ENCODE measurements at places on chromosomes 5 and 9. TPM values are rescaled to one million over a fixed set of nuclear protein-coding genes. Genes with fewer than 3 reads are reported as not detected.

DNA sequence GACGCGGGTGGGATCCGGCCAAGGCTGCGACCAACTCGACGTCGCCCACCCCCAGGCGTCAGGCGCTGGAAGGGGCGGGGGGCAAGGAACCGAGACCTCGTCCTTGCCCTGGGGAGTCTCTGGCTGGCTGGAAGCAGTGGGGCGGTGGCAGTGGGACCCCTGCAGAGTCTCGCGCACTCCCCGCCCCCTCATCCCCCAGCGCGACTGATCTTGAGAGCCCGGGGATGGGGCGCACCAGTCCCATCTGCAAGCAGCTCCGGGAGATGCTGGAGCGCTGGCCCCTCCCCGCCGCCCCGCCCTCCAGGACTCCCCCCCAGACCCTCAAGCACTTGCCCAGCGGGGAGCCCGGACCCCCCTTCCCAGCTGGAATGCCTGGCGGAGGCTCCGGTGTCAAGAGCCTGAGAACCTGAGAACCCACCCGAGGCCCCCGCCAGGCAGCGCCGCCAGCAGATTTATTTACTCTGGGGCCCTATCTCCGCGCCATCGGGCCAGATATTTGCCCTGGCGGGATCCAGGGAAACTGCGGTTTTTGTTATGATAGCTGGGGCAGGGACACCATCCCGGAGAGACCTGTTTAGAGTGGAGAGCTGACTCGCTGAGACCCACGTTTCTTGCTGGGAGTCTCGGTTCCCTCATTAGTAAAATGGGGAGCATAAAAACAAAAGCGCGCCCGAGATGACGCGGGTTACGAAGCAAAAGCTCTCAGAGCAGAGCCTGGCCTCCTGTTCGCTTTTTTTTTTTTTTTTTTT, 1.2 kb downstream of the PRRT1B start:
- H3K4me1 ChIP-seq, result no peaks in the 10 kb centered on the region
- DNase-seq, result no peak
- peak overlapping the region; percentile 21 for H3K4me3 ChIP-seq
- peaks cover 6% of the 10 kb centered on the region for H3K27me3 ChIP-seq
- no peaks in the 10 kb centered on the region for H3K36me3 ChIP-seq

Gene PCDHB16
- 5.3 TPM for total RNA-seq

Gene PCDHGC3
- 38.3 TPM for total RNA-seq

DNA sequence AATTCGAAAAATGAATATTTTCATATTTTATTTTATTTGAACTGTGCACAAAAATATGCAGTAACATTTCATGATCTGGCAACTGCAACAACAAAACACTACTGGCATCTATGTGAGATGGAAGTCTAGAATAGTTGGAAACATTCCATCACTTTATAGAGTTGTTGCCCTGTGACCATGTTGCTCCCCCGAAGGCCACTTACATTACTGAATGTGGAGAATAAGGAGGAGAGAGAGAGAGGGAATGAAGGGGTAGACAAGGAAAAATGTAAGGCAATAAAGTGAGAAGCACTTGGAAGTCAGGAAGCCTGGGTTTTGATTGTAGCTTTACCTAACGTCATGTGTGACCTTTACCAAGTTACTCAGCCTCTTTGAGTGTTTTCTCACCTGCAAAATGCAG, 437.2 kb upstream of the EDIL3 start:
- no peak overlapping the region for H3K27ac ChIP-seq
- H3K36me3 ChIP-seq, result no peaks in the 10 kb centered on the region
- H3K27me3 ChIP-seq, result no peaks in the 10 kb centered on the region
- no peak overlapping the region for H3K4me3 ChIP-seq
- H3K4me1 ChIP-seq, result no peaks in the 10 kb centered on the region
- DNase-seq, result no peak

- no peaks in the 10 kb centered on the region for H3K4me1 ChIP-seq
- no peaks in the 10 kb centered on the region for H3K36me3 ChIP-seq
- no peak overlapping the region for H3K4me3 ChIP-seq
- no peak for DNase-seq
- H3K27ac ChIP-seq, result no peak overlapping the region
These were observed 58.5 kb downstream of the KCNT1 start for GRCh38 chr9:135760465-135760864.

Gene C5orf24
- total RNA-seq, result 33.7 TPM

DNA sequence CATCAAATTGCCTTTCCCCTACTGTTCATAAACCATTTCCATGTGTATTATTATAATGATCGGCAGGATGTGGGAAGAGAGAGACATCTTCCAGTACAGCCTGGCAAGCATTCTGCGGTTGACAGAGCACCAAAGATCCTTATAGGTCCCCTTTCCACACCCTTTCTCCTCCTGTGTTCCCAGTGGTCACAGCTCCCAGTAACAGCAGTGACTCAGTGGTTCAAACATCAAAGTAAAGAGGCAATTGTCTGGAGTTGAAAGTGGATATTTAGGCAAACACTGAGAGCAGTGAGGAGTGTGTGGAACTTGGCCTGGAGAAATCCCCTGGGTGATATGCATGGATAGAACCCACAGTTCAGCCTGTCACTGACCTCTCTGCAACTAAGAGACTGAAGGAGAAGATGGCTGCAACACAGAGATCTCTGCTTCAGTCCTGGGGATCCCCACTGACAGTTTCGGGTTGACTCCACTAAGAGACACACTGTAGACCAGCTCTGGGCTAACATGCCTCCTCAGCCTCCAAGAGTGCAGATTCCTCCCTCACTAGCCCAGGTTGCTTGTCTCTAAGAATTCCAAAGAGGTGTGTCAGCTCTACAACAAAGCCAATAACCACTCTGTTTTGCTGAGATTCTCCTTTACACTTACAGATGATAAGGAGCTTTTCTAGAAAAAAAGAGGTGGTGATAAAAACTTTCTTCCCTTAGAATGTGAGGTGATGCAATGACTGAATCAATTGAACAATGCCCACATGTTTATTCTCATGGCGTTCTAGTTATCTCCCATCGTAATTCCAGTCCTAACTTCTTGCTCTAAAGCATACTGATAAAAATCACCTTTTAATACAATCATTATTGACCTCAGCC, 94.4 kb upstream of the IL6ST start:
- no peaks in the 10 kb centered on the region for H3K27me3 ChIP-seq
- no peaks in the 10 kb centered on the region for H3K36me3 ChIP-seq
- H3K27ac ChIP-seq, result no peak overlapping the region
- H3K4me3 ChIP-seq, result no peak overlapping the region

Gene PURA
- total RNA-seq, result 25.1 TPM

DNA sequence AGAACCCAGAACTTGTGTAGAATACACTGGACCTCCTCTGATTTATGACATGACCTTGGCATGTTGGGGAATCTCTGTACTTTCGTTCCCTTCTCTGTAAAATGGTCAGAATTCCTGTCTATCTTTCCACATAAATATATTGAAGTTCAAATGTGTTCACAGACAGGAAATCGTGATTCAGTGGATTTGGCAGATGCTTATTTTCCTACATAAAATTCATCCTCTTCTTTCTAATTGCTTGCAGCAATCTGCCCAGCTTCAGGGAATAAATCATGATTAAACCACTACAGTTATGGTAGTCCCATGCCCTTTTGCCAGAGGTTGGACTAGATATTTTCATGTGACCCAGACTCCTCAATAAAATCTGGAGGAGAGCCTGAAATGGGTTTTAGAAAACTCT, 52.1 kb upstream of the ARL15 start:
- H3K4me1 ChIP-seq, result peaks cover 31% of the 10 kb centered on the region
- H3K27me3 ChIP-seq, result no peaks in the 10 kb centered on the region
- no peaks in the 10 kb centered on the region for H3K36me3 ChIP-seq
- no peak overlapping the region for H3K4me3 ChIP-seq

Gene SLC1A1
- 2.9 TPM for total RNA-seq

Gene SOHLH1
- total RNA-seq, result not detected

DNA sequence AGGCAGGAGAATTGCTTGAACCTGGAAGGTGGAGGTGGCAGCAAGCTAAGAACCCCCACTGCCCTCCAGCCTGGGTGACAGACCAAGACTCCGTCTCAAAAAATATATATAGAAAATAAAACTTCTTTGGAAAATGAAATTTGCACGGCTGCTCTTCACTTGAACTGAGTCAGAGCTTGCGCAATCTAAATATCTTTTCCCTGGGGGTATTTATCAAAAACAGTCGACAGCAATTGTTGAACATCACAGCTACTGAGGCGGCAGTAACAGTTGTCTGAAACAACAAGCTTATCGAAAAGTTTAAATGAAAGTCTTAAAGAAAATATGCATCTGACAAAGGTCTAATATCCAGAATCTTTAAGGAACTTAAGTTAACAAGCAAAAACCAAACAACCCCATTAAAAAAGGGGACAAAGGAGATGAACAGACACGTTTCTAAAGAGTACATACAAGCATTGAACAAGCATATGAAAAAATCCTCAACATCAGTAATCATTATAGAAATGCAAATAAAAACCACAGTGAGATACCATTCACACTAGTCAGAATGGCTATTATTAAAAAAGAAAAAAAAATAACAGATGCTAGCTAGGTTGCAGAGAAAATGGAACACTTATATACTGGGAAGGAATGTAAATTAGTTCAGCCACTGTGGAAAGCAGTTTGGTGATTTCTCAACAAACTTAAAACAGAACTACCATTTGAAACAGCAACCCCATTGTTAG, 153.6 kb upstream of the CDH9 start:
- no peak for DNase-seq
- no peak overlapping the region for H3K4me3 ChIP-seq
- no peaks in the 10 kb centered on the region for H3K27me3 ChIP-seq
- H3K4me1 ChIP-seq, result no peaks in the 10 kb centered on the region
